GM23248 (cell line): ENCODE measurements at places on chromosomes 12 and 14. TPM values are rescaled to one million over a fixed set of nuclear protein-coding genes. Genes with fewer than 3 reads are reported as not detected.

The HOXC5 gene
- total RNA-seq, result 1.1 and 1.8 TPM in 2 replicates

The DAO gene
- total RNA-seq, result not detected in 2 replicates

DNA sequence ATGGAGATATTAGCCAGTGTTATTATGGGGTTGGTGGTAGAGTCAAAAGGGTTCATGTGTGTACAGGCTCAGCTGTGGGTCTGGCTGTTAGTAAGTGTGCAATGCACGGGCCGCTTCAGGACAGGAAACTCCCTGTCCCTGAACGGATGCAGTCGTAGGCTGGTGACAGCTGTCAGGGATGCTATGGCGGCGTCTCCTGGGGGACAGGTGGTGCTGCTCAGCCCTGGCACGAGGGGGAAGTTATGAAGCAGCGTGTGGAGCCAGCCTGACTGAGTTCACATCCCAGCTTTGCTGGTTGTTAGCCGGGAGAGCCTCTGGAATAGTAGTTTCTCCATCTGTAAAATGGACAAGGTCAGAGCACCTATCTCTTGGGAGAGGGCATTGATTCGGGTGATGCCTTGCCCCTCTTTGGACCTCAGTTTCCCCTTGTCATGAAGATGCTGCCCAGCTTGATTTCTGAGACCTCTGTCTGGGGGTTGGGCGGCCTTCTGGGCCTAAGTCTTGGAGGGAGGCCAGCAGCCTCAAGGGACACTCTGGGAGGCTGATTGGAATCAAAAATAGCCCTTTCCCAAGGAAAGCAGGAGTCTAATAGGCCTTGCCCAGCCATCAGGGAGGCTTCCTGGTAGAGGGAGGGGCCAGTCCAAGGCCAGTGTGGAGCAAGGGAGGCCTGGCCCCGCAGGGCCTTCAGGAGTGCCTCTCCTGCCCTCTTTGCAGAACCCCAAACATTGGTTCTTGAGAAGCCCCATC, 7.1 kb downstream of the ASB2 start:
- no peaks in the 10 kb centered on the region; the same call in 1 of the 2 replicates for H3K27me3 ChIP-seq
- no peak overlapping the region for H3K4me3 ChIP-seq
- DNase-seq, result no peak
- peaks cover 10% of the 10 kb centered on the region for H3K4me1 ChIP-seq
- no peaks in the 10 kb centered on the region for H3K36me3 ChIP-seq

DNA sequence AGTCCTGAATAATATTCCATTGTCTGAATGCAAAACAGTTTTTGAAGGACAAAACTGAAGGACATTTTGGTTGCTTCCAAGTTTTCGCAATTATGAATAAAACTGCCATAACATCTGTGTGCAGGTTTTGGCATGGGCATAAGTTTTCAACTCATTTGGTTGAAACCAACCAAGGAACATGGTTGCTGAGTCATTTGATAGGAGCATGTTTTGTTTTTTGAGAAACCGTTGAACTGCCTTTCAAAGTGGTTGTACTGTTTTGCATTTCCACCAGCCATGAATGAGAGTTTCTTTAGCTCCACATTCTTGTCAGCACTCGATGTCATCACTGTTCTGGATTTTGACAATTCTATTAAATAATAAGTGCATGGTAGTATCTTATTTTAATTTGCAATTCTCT, 23.0 kb upstream of the GSG1 start:
- peaks cover 19% of the 10 kb centered on the region for H3K4me1 ChIP-seq
- DNase-seq, result no peak
- H3K27ac ChIP-seq, result no peak overlapping the region
- H3K4me3 ChIP-seq, result no peak overlapping the region
- no peaks in the 10 kb centered on the region for H3K36me3 ChIP-seq
